ENCODE measurements at places on chromosomes 4 and X.

- no peak for DNase-seq
These were observed 35.6 kb upstream of the EDA2R start for GRCh38 chrX:66674506-66674905.

DNA sequence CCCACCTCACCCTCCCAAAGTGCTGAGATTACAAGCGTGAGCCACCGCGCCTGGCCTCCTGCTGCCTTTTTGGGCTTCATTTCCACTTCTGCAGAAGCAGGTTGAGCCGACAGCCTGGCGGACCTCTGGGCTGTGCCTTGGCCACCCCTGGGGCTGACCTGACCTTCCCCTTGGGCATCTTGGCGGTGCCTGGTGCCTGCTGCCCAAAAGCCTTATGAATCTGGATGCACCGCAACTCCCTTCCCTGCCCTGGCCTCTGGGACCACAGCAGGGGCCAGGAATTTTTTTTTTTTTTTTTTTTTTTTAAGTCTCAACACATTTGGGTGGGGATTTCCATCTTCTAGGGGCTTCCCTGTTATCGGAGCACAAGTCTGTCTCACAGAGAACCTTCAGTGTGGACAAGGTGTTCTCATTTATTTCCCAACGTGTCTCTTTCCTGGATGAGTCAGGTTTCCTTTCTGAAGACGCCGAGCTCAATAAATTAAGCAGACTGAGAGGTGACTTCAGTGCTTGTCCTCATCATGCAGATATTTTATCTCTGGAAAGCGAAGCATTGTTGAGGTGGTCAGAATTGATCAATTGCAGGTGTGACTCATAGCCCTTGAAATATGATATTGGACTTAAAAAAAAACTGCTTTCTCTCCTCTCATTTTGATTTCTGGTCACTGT is 79.7 kb downstream of the SHROOM2 start:
- peak; percentile 51 for DNase-seq

- DNase-seq, result no peak
These were observed 41.9 kb upstream of the FRAS1 start for GRCh38 chr4:78014889-78015886.

GRCh38 chrX:43527801-43528200 is 128.3 kb upstream of the MAOA start:
- no peak for DNase-seq

- no peak for DNase-seq
These were observed at the start of gene RBMXL3 for GRCh38 chrX:115189110-115189509. TSS of gene RBMXL3 (plus strand) at chrX:115189410. CDS start at chrX:115189442, 32 bp downstream.

- no peak for DNase-seq
These were observed 5.6 kb upstream of the HOPX start for GRCh38 chr4:56686537-56687231.
